GM19239 (cell line): ENCODE measurements at places on chromosomes 6 and 20.

GRCh38 chr20:23513164-23513563 lies 22.2 kb downstream of the CST8 start:
- DNase-seq: no peak

GRCh38 chr20:17810062-17810631 lies 110.4 kb downstream of the BANF2 start:
- no peak for DNase-seq

DNA sequence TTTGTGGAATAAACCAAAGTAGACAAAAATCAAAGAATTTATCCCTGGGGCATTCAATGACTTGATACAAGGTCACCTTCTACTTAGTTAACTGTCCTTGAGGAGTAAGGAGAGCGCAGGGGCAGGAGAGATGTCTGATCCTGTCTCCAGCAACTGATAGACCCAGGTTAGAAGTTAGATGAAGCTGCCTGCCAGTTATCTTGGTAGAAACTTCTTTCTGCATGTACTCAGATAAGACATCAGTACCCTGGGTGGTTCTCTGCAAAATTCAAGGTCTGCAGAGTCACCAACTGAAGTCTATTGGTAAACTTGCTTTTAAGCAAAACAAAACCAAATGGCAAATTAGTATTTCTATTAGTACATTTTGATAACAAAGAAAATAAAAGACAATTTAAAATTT lies 2.7 kb downstream of the SGK1 start:
- DNase-seq: no peak

DNA sequence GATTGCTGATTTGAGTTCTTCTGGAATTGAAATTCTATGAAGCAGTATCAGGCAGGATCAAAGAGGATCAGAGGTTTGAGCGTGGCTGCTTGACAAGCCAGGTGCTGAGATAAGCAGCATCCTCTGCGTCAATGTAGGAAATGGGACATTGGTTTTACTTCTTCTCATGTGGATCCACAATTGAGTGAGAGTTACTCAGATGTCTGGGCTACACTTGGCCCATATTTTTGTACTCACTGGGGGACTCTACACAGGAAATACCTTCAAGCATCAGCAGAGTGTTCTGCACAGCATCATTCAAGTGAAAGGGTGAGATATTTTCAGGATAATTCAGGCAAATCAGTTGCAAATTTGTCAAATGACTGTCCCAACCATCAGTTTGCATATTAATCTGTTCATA lies 613.9 kb upstream of the ARID1B start:
- no peak for DNase-seq

DNA sequence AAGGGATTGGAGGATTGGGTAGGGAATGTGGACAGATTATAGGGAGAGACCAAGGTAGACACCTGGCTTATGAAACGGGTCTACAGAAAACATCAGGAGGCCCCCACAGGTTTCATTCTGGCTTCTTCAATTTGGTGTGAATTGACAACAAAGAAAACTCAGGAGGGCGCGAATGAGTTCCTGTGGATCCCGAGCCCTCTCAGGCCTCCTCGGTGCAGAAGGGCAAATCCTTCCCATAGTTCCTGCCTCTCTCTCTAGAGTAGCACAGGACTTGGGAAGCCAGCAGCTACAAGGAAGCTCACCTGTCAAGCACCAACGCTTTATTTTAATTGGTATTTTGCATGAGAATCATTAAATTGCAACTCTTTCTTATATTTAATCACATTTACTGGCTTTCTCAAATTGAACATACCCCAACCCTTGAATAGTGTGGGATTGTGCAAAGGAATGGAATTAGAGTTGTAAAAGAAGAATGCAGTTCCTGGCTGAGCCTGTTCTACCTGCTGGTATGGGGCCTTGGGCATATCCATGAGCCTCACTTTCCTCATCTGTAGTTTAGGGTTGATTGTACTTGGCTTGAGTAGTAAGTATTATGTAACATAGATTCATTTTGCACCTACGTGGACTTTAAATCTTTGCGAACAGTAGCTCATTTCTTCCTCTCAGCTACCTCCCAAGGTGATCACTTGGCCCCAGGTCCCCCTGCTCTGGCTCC lies 56.4 kb upstream of the PHACTR2 start:
- DNase-seq: no peak

GRCh38 chr6:151370509-151371078 lies 20.8 kb downstream of the ZBTB2 start:
- no peak for DNase-seq

DNA sequence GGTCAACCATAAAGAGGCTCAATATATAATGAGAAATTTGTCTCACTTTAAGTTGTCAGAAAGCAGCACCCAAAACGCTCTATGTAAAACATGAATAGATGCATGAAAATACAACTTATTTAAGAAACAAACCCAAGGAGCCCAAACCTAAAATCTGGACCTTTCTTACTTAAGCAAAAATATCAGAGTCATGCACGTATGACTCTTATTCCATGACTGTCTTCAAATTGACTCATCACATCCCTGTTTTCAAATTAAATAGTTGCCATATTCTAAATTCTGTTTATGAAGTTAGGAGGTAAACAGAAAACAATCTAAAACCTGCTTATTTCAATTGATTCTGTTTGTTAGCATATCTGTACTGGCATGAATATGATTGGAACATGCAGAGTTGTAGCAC lies 42.1 kb downstream of the ANKRD6 start:
- no peak for DNase-seq
